Activated T-helper 2 cell treated with anti-CD3 and anti-CD28 coated beads, Interferon-gamma antibody, Interleukin-2, Interleukin-4, amounts not matched to agents 10 μg/mL and 5 μg/mL and 100 μg/mL, durations not matched to agents 14 hours and 24 hours and 36 hours (primary cell): ENCODE measurements at places on chromosomes 5 and 9.

GRCh38 chr5:170757182-170757601 lies 26.3 kb upstream of the GABRP start:
- H3K27me3 ChIP-seq: no peaks in the 10 kb centered on the region
- no peak overlapping the region for H3K27ac ChIP-seq

- DNase-seq: no peak
Observed at GRCh38 chr5:137313526-137314175, 185.5 kb downstream of the SPOCK1 start.

- peaks cover 3% of the 10 kb centered on the region for H3K27me3 ChIP-seq
- no peaks in the 10 kb centered on the region for H3K4me1 ChIP-seq
- no peaks in the 10 kb centered on the region for H3K36me3 ChIP-seq
Observed at GRCh38 chr5:102700916-102701315, 54.2 kb upstream of the PAM start.

GRCh38 chr5:167951116-167951515 lies 340.3 kb upstream of the WWC1 start:
- no peaks in the 10 kb centered on the region for H3K4me1 ChIP-seq
- H3K4me3 ChIP-seq: no peak overlapping the region
- no peak overlapping the region for H3K27ac ChIP-seq
- no peaks in the 10 kb centered on the region for H3K36me3 ChIP-seq

GRCh38 chr5:156834916-156835315 lies 15.2 kb upstream of the PPP1R2B start:
- no peaks in the 10 kb centered on the region for H3K27me3 ChIP-seq
- no peak for DNase-seq
- H3K27ac ChIP-seq: no peak overlapping the region

DNA sequence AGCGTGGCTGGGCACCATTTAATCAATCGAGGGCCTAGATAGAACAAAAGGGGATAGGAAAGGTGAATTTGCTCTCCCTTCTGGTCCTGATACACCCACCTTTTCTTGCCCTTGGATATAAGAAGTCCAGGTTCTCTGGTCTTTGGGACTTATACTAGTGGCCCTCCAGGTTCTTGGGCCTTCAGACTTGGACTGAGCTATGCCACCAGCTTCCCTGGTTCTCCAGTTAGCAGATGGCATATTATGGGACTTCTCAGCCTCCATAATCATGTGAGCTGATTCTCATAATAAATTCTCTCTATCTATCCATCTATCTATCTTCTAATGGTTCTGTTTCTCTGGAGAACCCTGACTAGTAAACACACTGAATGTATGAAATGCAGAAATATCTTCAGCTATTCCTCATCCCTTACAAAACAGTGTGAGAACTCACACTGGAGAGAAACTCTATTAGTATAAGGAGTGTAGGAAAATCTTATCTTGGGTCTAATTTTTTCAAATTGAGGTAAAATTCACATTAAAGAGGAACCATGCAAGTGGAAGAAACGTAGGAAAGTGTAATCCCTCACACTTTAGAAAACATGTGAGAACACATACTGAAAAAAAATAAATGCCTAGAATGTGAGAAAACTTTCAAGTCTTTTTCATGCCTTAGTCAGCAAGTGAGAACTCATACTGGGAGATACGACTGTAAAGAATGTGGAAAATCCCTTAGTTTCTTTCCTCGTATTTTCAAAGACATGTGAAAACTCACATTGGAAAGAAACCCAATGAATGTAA lies 15.5 kb downstream of the PCDHB15 start:
- H3K27me3 ChIP-seq: no peaks in the 10 kb centered on the region
- H3K27ac ChIP-seq: no peak overlapping the region
- H3K4me1 ChIP-seq: no peaks in the 10 kb centered on the region
- no peak for DNase-seq
- no peak overlapping the region for H3K4me3 ChIP-seq

DNA sequence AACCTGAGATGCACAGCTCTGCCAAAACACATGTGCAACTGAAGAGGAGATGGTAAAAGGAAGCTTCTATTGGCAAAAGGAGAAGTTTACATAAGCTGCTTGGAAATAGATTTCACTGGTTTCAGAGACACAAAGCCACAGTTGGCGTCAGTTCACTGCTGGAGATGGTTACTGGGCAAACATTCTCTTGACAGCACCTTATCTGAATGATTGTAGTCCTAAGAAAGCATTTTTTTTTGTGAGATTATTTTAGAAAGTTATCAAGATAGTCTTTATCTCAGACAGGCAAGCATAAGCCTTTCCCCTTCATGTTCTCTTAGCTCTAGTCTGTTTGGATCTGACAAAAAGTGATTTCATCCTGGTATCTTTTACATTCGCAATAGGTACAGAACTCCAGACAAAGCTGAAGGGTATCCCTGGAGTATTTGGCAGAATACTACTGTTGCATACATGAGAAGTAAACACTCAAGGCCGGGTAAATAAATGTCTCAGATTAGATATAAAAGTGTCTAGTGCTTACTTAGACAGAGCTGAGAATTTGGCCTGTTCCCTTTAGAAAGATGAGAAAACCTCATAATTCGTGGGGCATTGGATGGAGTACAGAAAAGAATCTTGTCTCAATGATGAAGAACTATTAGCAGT lies 1668.0 kb upstream of the NUDT12 start:
- H3K4me1 ChIP-seq: no peaks in the 10 kb centered on the region
- no peak for DNase-seq
- no peak overlapping the region for H3K27ac ChIP-seq
- no peaks in the 10 kb centered on the region for H3K27me3 ChIP-seq
- H3K36me3 ChIP-seq: no peaks in the 10 kb centered on the region

- peaks cover 10% of the 10 kb centered on the region for H3K27me3 ChIP-seq
- H3K4me1 ChIP-seq: peaks cover 8% of the 10 kb centered on the region
- no peaks in the 10 kb centered on the region for H3K36me3 ChIP-seq
- no peak overlapping the region for H3K4me3 ChIP-seq
- no peak for DNase-seq
Observed at GRCh38 chr5:149080294-149080693, 17.4 kb upstream of the SH3TC2 start.

GRCh38 chr9:27703216-27703980 lies 130.1 kb upstream of the C9orf72 start:
- H3K4me3 ChIP-seq: no peak overlapping the region
- peaks cover 1% of the 10 kb centered on the region for H3K27me3 ChIP-seq
- H3K27ac ChIP-seq: no peak overlapping the region
- no peaks in the 10 kb centered on the region for H3K4me1 ChIP-seq
- DNase-seq: no peak
- H3K36me3 ChIP-seq: no peaks in the 10 kb centered on the region

DNA sequence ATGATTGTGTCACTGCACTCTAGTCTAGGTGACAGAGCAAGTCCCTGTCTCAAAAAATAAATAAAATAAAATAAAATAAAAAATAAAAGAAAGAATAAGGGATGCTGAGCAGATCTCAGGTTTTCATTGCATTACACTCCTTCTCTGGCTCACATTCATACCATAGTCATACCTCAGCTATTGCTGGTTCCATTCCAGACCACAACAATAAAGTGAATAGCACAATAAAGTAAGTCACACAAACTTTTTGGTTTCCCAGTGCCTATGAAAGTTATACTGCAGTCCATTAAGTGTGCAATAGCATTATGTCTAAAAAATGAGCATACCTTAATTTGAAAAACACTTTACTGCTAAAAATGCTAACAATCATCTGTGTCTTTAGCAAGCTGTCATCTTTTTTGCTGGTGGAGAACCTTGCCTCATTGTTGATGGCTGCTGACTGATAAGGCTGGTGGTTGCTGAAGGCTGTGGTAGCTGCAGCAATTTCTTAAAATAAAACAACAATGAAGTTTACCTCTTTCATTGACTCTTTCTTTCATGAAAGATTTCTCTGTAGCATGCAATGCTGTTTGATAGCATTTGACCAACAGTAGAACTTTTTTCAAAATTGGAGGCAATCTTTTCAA lies 415.7 kb downstream of the ZNF608 start:
- no peak overlapping the region for H3K27ac ChIP-seq
- no peaks in the 10 kb centered on the region for H3K36me3 ChIP-seq
- H3K4me3 ChIP-seq: no peak overlapping the region
- no peaks in the 10 kb centered on the region for H3K27me3 ChIP-seq

GRCh38 chr9:94807556-94807955 lies 81.1 kb downstream of the AOPEP start:
- H3K36me3 ChIP-seq: peaks cover 8% of the 10 kb centered on the region
- no peak overlapping the region for H3K4me3 ChIP-seq
- H3K27ac ChIP-seq: no peak overlapping the region
- DNase-seq: no peak
- H3K4me1 ChIP-seq: peaks cover 19% of the 10 kb centered on the region
- peaks cover 2% of the 10 kb centered on the region for H3K27me3 ChIP-seq

- peaks cover 68% of the 10 kb centered on the region for H3K4me1 ChIP-seq
- H3K36me3 ChIP-seq: peaks cover 41% of the 10 kb centered on the region
- H3K27ac ChIP-seq: peak overlapping the region; percentile 53
- no peak for DNase-seq
- H3K27me3 ChIP-seq: no peaks in the 10 kb centered on the region
- no peak overlapping the region for H3K4me3 ChIP-seq
Observed at GRCh38 chr5:10594591-10595210, 30.8 kb downstream of the ANKRD33B start.

GRCh38 chr5:151528996-151529395 lies 62.1 kb downstream of the FAT2 start:
- no peak overlapping the region for H3K4me3 ChIP-seq
- H3K27ac ChIP-seq: no peak overlapping the region
- no peaks in the 10 kb centered on the region for H3K36me3 ChIP-seq
- H3K27me3 ChIP-seq: no peaks in the 10 kb centered on the region
- H3K4me1 ChIP-seq: no peaks in the 10 kb centered on the region

DNA sequence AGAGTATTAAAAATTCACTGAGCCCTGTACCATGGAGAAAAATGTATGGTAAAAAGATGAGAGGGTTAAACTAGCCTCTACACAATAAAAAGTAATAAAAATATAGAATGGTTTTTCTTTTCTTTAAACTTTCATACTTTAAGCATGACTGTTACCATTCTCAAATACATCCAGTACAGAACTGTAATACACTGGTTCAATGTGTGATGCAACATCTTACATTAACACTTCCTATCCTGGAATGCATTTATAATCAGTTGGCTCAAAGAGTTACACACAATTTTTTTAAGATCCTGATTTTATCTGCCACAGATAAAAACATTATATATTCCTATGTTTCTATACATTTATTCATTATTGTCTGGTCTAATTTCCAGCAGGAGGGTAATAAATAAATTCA lies 4.7 kb downstream of the GNAQ start:
- H3K27me3 ChIP-seq: no peaks in the 10 kb centered on the region
- DNase-seq: no peak
- H3K36me3 ChIP-seq: peaks cover 18% of the 10 kb centered on the region

GRCh38 chr9:135666534-135667462 lies 3.7 kb downstream of the LCN9 start:
- DNase-seq: no peak
- H3K4me3 ChIP-seq: no peak overlapping the region
- H3K27ac ChIP-seq: no peak overlapping the region
- H3K27me3 ChIP-seq: no peaks in the 10 kb centered on the region
- no peaks in the 10 kb centered on the region for H3K4me1 ChIP-seq

DNA sequence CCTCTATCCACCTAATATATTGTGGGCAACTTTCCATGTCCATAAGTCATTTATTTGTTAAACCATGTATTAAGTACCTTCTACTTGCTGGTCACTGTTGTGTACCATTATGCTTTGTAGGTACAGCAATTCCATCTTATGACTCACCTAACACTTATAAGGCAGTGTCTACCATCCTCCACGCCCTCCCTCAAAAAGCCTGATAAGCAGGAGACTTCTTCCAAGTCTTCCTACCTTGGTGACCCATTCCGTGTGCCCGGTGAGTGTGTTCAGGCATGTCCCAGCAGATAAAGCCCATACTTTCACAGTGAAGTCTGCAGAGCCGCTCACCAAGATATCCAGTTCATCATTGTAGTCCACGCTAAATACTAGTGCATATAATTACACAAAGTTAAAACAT lies 17.4 kb downstream of the FBXW2 start:
- peaks cover 13% of the 10 kb centered on the region for H3K4me1 ChIP-seq
- H3K27ac ChIP-seq: no peak overlapping the region
- no peak overlapping the region for H3K4me3 ChIP-seq
- no peak for DNase-seq

- H3K4me3 ChIP-seq: no peak overlapping the region
- no peaks in the 10 kb centered on the region for H3K4me1 ChIP-seq
Observed at GRCh38 chr9:77667151-77667550, 19.0 kb upstream of the GNA14 start.

DNA sequence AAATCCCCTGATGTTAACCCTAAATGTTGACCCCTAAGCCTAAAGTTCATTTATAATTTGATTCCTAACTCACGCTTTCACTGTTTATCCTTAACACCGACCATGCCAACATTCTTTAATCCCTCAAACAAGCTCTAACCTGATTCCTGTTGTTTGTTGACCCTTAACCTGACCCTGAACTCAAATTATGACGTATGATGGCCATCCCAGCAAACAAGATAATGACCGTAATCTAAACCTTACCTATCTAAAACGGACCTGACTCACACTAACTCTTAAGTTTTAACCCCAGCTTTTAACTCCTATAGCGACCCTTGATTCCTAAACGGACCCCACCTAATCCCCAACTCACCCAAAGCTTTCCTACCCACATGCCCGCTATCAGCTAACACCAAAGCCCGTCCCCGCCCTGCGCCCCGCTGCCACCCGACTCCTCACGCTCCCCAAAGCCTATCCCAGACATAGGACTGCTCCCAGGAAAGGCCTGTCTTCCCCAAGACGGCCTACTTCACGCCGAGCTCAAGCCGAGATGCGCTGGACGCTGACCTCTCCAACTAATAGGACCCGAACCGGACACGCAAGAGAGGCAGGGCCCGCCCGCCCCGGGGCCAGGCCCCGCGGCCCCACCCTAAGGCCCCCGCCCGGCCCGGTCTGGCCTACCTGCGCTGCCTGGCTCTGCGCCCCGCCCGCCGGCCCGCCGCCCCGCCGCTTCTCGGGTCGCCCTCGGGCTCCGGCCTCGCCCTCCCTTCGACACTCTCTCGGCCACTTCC lies 395 bp downstream of the TLN1 start:
- no peaks in the 10 kb centered on the region for H3K27me3 ChIP-seq
- no peak overlapping the region for H3K4me3 ChIP-seq
- H3K27ac ChIP-seq: peak overlapping the region; percentile 90
- DNase-seq: no peak
- peaks cover 25% of the 10 kb centered on the region for H3K4me1 ChIP-seq

DNA sequence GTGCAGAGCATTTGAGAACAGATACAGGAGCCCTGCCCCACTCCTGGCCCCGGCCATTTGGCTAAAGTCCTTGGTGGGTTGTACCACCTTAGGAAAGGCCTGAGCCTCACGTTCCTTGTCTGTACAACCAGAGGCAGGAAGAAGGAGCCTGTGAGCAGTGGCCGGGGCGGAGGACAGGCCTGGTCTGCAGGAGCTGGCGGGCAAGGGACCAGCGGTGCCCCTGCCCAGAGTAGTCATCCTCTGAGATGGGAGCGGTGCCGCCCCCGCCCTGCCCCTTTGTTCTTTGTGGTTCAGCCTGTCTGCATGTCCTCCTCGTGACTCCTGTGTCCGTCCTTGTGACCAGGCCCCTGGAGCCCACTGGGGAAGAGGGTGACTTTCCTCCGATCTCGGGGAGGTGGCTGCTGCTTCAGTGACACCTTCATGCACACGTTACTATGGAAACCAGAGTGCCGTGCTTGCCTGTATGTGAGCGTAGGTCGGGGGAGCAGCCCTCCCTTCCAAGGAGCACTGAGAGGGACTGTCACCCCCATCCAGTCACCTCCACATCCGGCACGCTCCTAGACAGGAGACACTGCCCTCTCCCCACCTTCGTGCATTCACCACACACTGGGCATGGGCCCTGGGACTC lies 42.9 kb downstream of the UNC5A start:
- no peak overlapping the region for H3K4me3 ChIP-seq
- H3K4me1 ChIP-seq: no peaks in the 10 kb centered on the region
- no peaks in the 10 kb centered on the region for H3K36me3 ChIP-seq
- no peak for DNase-seq
- no peak overlapping the region for H3K27ac ChIP-seq
